Activated naive CD8-positive, alpha-beta T cell treated with anti-CD3 and anti-CD28 coated beads for 36 hours (primary cell): ENCODE measurements at places on chromosomes 12 and 14. TPM values are rescaled to one million over a fixed set of nuclear protein-coding genes. Genes with fewer than 3 reads are reported as not detected.

GRCh38 chr12:12323591-12323990, 26.5 kb downstream of the MANSC1 start:
- DNase-seq = no peak

Gene C12orf75
- 57.5 TPM for total RNA-seq

- no peak for DNase-seq
Measured at GRCh38 chr14:106087837-106088236, 561.5 kb downstream of the TMEM121 start.

Gene GNPNAT1
- total RNA-seq = 42.4 TPM

DNA sequence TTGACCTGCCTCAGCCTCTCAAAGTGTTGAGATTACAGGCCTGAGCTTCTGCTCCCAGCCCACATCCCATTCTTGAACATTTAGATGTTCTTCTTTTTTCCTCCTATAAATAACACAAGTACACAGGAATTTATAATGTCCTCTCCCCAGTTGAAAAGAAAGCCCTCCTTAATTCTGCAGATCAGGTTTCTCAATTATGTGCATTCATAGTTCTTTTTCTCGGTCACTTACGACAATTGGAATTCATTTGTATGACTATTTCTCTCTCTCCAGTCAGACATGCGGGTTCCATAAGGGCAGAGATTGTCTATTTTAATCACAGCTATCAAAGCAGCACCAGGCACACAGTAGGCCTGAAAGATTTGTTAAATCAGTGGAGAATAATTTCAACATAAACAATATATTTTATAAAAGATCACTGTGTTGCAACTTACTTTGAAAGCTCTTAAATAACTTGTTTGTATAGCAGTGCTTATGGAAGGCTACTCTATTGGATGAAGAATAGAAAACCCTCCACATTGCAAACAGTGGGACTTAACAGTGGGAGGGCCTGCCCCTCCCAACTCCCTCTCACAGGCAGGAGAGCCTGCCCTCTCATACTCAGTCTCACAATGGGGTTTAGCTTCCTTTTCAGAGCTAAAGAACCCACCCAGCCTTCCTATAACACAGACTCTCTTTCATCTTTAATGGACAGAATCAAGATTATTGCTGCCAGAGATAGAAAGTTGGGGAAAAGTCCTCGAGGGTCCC, 84.1 kb upstream of the TRAF3 start:
- no peak for DNase-seq

- no peak for DNase-seq
Measured at GRCh38 chr14:63051301-63051700, 6.0 kb upstream of the KCNH5 start.

GRCh38 chr12:97943359-97943758, 480.8 kb downstream of the RMST start:
- no peak for DNase-seq

DNA sequence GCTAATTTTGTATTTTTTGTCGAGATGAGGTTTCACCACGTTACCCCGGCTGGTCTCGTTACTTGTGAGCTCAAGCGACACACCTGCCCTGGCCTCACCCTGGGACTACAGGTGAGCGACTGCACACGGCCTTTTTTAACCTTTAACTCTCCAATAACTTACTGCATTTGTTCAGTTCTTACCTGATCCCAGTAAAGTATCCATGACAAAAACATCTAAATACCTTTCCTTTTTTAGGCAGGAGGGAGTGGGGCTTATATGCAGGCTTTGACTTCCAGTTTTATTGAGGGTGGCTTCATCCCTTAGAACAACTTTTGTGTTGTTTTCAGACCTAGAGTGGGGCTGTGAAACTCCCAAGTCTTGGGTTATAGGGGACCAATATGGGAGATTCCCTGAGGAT, 68.3 kb downstream of the DENND5B start:
- no peak for DNase-seq

GRCh38 chr12:22046968-22047390, 961 bp downstream of the CMAS start:
- DNase-seq = no peak

Gene FIGNL2
- 0.40 TPM for total RNA-seq

DNA sequence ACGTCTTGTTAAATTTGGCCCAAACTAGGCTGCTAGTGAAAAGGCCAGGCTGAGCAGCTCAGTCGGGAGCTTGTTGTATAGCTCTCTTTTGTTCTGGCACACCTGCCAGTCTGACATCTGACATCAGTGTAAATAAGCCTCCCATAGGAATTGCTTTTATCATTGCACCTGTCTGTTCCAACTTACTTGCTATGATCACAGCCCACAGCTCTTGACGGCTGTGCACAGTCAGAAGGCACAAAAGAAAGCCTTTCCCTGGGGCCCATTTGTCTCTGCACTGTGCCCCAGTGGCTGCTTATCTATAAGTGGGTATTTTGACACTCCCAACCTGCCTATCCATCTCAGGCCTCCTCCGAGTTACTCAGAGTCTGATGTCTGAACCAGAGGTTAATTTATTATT, 324.5 kb downstream of the NUAK1 start:
- DNase-seq = no peak

Gene C1QL4
- not detected for total RNA-seq

DNA sequence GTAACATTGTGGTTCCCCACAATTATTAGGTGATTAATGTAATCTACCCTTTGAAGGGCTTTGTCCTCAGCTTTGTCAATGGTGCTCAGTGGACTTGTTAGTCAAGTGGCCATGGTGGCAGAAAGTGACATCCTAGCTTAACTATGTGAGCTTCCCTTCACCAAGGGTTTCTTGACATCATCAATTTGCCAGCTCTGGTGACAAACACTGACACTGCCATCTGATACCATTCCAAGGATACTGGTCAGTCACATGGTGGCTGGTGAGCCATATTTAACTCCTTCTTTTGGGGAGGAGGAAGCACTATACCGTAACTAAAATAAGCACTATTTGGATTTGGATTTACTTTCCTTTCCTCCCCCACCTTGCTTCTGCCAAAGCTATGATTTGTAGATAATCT, 115.7 kb downstream of the IGF1 start:
- no peak for DNase-seq

GRCh38 chr14:32606301-32606700, 277.2 kb downstream of the AKAP6 start:
- no peak for DNase-seq

GRCh38 chr12:49540229-49541139, 1.7 kb downstream of the KCNH3 start:
- DNase-seq = no peak

GRCh38 chr12:48441069-48441468, 31.3 kb upstream of the ANP32D start:
- DNase-seq = no peak

GRCh38 chr14:53929871-53930715, 26.5 kb downstream of the BMP4 start:
- DNase-seq = no peak

Gene FBXO21
- 24.3 TPM for total RNA-seq

Gene DNAI7
- not detected for total RNA-seq

Gene PLEKHG7
- total RNA-seq = not detected

Gene P2RX2
- total RNA-seq = not detected

GRCh38 chr12:81668475-81668874, 90.7 kb downstream of the PPFIA2 start:
- peak; percentile 25 for DNase-seq

DNA sequence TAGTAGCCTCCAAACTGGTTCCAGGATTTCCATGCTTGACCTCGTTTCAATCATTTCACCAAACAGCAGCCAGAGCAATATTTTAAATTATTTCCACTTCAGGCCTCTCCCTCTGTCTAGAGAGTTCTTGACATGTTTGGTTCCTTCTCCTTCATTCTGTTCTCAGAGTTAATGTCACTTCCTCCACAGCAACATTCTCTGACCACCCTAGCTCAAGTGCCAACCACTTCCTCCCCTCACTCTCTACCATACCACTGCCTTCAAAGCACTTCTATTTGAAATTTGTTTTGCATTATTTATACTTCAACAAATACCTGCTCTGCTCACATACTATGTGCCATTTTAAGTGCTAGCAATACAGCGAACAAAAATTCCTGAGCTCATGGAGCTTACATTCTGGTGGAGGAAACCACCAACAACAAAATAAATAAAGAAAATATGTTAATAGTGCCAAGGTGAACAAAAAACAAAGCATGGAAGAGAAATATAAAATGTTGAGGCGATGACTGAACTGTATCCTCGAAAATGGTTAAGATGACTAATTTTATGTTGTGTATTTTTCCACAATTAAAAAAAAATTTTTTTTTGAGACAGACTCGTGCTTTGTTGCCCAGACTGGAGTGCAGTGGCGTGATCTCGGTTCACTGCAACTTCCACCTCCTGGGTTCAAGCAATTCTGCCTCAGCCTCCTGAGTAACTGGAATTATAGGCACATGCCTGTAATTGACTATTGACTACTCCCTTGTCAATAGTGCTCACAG, 17.3 kb downstream of the BAZ1A start:
- DNase-seq = no peak

- DNase-seq = peak; percentile 64
Measured at GRCh38 chr14:73591690-73592449, at the start of gene ACOT4. ACOT4 (plus strand) TSS chr14:73591873; CDS start chr14:73591960, 87 bp downstream.

- no peak for DNase-seq
Measured at GRCh38 chr12:52334185-52334584, 13.0 kb upstream of the KRT83 start.

DNA sequence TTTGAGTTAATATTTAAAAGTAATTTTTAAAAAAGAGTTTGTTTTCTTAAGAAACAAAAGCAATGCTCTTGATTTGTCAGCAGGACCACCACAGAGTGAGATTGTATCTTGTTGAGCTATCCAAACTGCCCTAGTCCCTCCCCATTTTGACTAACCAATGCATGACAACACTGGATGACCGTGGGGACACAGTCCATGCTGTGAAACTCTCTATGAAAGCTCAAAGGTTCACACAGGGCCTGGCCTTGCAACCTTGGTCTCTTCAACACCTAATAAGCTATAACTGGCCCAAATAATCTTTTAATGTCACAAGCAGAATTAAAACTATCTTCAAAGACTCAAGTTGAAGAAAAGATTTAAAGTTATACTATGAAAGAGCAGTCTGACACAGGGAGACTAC, 13.5 kb downstream of the ETFRF1 start:
- DNase-seq = no peak

GRCh38 chr14:54784060-54784459, 118.6 kb downstream of the GCH1 start:
- DNase-seq = no peak

DNA sequence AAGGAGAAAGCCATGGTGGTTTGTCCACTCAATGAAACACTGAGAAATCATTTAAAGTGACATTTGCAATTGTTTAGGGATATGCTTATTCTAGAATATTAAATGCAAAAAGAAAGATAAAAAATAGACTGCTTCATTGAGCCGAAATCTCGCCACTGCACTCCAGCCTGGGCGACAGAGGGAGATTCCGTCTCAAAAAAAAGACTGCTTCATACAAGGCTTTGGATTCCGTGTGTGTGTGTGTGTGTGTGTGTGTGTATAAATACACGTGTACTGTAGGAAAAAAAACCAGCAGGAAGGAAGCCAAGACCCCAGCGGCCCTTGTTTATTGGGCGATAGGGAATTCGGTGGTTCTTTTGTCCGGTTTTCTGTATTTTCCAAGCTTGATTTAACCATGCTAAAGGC, 3.2 kb upstream of the ZNF839 start:
- DNase-seq = peak; percentile 23

Gene GALNT16
- 0.50 TPM for total RNA-seq

Gene KRT85
- not detected for total RNA-seq

GRCh38 chr14:55705651-55706364, 125.8 kb downstream of the KTN1 start:
- no peak for DNase-seq

- peak; percentile 89 for DNase-seq
Measured at GRCh38 chr14:68795597-68796417, 2.9 kb upstream of the ZFP36L1 start.

- no peak for DNase-seq
Measured at GRCh38 chr14:45940318-45940717, 687.3 kb upstream of the MIS18BP1 start.

GRCh38 chr12:23816394-23816851, 133.0 kb downstream of the SOX5 start:
- no peak for DNase-seq

- DNase-seq = peak; percentile 7
Measured at GRCh38 chr12:91326058-91327027, 143.7 kb upstream of the DCN start.

Gene CAPS2
- total RNA-seq = 2.4 TPM

DNA sequence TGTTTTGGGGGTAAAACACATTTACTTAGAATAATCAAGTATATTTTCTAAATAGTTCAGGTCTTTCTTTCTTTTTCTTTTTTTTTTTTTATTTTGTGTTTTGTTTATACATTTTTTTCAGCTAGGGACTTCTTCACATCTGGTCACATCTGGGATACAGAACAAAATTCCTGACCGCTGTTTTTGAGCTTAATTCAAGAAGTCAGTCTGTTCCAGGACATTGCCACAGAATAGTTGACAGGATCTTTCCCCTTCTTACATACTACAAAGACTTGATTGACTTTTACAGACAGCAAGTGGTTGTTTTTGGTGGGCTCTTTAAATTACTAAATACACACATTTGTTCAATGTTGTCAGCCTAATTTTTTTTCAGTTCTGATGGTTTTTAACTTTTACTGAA, 41.8 kb upstream of the DCN start:
- DNase-seq = no peak

Gene MIP
- total RNA-seq = not detected

Gene GLIPR1L1
- total RNA-seq = not detected

Gene MMP19
- total RNA-seq = not detected

Gene CCDC85C
- 8.9 TPM for total RNA-seq

DNA sequence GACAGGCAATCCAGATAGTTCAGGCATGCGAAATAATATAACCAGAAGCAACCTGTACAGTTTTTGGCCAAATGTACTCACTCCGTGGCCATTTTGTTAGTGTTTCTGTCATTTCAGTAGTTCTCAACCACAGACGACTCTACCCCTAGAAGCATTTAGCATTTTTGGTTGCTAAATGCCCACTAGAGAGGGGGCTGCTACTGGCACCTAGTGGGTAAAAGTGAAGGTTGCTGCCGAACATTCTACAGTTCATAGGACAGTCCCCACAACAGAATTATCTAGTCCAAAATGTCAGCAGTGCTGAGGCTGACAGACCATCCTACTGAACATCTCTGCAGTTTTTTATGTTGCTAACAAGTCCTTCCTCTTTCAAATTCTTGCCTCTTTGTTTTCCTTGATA, 107.4 kb downstream of the TSHR start:
- peak; percentile 13 for DNase-seq

DNA sequence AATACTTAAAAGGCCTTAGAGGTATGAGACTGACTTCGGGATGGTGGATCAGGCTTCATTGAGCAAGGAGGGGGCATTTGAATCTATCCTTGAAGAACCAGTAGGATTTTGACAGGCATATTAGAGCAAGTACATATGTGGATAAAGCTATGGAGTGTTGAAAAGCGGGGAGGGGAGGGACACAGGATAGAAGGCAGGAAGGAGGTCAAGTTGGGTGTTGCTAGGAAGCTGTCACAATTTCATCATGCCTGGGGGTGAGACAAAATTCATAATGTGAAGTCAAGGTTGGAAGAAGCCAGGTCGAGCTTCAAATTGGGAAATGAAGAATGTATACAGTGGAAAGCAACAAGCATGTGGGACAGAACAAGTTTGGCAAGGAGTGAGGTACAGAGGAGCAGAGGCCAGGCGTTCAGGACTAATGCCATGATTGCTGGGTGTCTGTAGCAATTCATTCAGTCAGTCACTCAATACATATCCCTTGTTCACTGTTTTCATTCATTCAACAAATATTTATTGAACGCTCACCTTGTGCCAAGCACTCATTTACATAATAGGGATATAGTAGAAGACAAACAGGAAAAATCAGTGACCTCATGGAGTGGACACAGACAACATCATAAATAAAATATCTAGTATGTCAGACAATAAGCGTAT, 58.3 kb upstream of the LTA4H start:
- no peak for DNase-seq
